ENCODE measurements at places on chromosomes 1 and 21.

GRCh38 chr1:160789702-160790611, 6.0 kb upstream of the LY9 start:
- DNase-seq: no peak
- peaks cover 17% of the 10 kb centered on the region for H3K4me1 ChIP-seq
- no peak overlapping the region for H3K4me3 ChIP-seq
- no peaks in the 10 kb centered on the region for H3K36me3 ChIP-seq
- H3K27ac ChIP-seq: peak overlapping the region; percentile 61
- no peaks in the 10 kb centered on the region for H3K27me3 ChIP-seq

DNA sequence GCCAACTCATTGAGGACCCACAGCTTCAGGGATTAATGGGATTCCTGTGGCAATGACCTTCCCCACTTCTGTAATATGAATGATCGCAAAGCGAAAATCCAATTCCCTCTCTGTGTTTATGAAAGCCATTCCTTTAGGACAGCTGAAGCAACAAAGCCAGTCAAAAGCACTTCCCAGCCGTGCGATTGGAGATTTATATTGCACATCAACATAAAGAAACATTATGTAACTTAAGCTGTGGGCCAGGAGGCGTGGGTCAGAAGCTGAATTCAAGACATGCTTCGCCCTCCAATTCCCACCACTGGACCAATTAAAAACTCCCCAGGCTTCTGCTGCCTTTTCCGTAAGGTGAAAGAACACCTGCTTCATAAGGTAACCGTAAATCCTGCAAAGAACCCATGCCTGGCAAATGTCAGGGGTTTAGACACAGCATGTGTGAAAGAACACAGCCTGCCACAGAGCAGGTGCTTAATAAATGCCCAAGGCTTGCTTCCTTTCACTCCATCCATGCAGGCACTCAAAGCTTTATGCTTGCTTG, 138.9 kb upstream of the SOD1 start:
- H3K36me3 ChIP-seq: no peaks in the 10 kb centered on the region
- no peaks in the 10 kb centered on the region for H3K27me3 ChIP-seq
- H3K4me1 ChIP-seq: peaks cover 4% of the 10 kb centered on the region
- H3K27ac ChIP-seq: no peak overlapping the region
- no peak overlapping the region for H3K4me3 ChIP-seq
- DNase-seq: no peak

- no peak for DNase-seq
- H3K27me3 ChIP-seq: no peaks in the 10 kb centered on the region
- H3K27ac ChIP-seq: no peak overlapping the region
- H3K4me3 ChIP-seq: no peak overlapping the region
- H3K4me1 ChIP-seq: no peaks in the 10 kb centered on the region
- H3K36me3 ChIP-seq: no peaks in the 10 kb centered on the region
Observed at GRCh38 chr1:104028416-104029035, 278.8 kb downstream of the AMY1C start.

- H3K36me3 ChIP-seq: no peaks in the 10 kb centered on the region
- no peak overlapping the region for H3K27ac ChIP-seq
- no peak for DNase-seq
- H3K27me3 ChIP-seq: peaks cover 7% of the 10 kb centered on the region
- H3K4me3 ChIP-seq: no peak overlapping the region
Observed at GRCh38 chr1:222529916-222530315, 18.0 kb downstream of the HHIPL2 start.

- H3K27me3 ChIP-seq: no peaks in the 10 kb centered on the region
- no peak for DNase-seq
- no peak overlapping the region for H3K27ac ChIP-seq
- H3K36me3 ChIP-seq: no peaks in the 10 kb centered on the region
- H3K4me3 ChIP-seq: no peak overlapping the region
Observed at GRCh38 chr21:27189870-27190269, 223.0 kb upstream of the ADAMTS5 start.

DNA sequence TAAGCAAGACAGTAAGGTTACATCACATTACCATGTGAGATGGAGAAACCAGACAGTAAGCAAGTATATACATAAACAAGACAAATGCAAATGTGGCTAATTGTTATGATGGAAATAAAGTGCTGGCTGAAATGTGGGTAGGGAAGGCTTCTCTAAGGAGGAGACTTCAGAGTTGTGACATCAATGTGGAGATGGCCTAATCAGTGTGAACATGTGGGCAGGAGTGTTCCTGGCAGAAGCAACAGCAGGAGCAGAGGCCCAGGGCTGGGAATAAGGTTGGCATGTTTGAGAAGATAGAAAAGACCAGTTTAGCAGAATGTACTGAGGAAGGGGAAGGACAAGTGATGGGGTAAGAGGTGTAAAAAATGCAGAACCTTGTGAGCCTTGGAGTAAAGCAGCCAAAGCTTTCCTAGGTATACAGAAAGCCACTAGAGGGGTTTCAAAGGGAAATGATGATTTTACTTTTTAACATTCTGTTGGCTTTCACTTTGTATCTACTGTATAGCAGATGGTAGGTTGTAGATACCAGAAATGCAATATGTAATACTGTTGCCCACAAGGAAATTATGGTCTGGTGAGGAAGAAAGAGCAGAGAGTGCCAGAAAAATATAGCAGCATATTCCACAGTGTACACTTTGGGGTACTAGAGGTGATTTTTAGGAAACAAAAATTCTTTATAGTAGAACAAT, 197.4 kb downstream of the FGGY start:
- H3K27me3 ChIP-seq: no peaks in the 10 kb centered on the region
- DNase-seq: no peak
- H3K4me1 ChIP-seq: peaks cover 3% of the 10 kb centered on the region
- H3K36me3 ChIP-seq: peaks cover 4% of the 10 kb centered on the region
- no peak overlapping the region for H3K4me3 ChIP-seq
- peak overlapping the region; percentile 43 for H3K27ac ChIP-seq

- DNase-seq: no peak
- H3K27ac ChIP-seq: no peak overlapping the region
- H3K4me1 ChIP-seq: peaks cover 32% of the 10 kb centered on the region
- H3K27me3 ChIP-seq: no peaks in the 10 kb centered on the region
- H3K4me3 ChIP-seq: no peak overlapping the region
Observed at GRCh38 chr1:228161866-228162265, 3.7 kb upstream of the IBA57 start.

DNA sequence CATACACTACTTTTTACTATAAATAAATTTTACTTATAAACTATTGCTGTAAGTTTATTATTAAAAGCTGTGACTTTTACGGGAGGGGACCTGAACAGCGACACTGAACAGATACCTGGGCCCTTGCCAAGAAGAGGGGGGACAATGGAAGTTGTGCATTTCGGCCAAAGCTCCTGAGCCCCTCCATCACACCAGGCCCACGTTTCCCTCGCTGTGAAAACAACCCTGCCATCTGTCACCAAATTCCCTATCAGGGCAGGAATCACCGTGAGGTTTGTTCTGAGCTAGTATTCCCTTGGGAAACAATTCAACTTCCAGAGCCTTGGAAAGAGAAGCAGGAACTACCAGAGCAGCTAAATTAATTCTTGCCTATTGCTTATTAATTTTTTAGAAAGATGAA, 37.0 kb downstream of the VTCN1 start:
- no peaks in the 10 kb centered on the region for H3K27me3 ChIP-seq
- no peak overlapping the region for H3K4me3 ChIP-seq

- peaks cover 17% of the 10 kb centered on the region for H3K27me3 ChIP-seq
- no peak for DNase-seq
- peaks cover 2% of the 10 kb centered on the region for H3K4me1 ChIP-seq
- H3K4me3 ChIP-seq: no peak overlapping the region
Observed at GRCh38 chr1:17281775-17282181, 26.2 kb upstream of the PADI4 start.

DNA sequence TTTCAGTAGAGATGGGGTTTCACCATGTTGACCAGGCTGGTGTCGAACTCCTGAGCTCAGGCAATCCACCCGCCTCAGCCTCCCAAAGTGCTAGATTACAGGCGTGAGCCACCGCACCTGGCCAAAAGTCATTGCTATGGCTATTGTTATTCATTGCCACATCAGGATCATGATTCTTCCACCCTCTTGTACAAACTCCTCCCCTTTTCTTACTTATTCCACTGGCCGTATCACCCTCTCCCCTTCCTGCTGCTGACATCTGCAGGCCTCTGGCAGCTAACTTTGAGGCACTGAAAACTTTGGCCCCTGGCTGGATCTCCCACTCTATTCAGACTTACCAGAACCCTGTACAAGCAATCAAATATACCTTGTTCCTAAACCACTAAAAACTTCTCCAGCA, 10.9 kb downstream of the TMEM53 start:
- H3K4me3 ChIP-seq: no peak overlapping the region
- H3K27me3 ChIP-seq: no peaks in the 10 kb centered on the region
- H3K36me3 ChIP-seq: no peaks in the 10 kb centered on the region
- DNase-seq: no peak

DNA sequence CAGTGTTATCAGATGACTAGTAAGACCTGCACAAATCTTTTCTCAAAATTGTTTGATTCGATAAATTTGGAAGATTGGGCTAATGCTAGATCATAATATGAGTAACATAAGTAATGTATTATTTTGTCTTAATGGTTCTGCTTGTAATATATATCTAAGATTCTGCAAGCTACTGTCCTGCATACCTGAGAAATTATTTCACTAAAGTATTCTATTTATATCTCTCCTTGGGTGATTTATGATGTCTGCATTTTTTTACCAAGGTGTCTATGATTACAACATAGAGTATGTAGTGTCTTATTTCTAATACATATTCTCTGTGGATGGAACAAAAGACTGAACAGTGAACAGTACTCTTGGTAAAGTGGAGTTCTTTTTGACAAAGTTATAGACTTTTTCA, 166.6 kb downstream of the CLEC20A start:
- no peak for DNase-seq
- no peaks in the 10 kb centered on the region for H3K27me3 ChIP-seq
- H3K36me3 ChIP-seq: no peaks in the 10 kb centered on the region
- no peaks in the 10 kb centered on the region for H3K4me1 ChIP-seq
- H3K4me3 ChIP-seq: no peak overlapping the region
- no peak overlapping the region for H3K27ac ChIP-seq

DNA sequence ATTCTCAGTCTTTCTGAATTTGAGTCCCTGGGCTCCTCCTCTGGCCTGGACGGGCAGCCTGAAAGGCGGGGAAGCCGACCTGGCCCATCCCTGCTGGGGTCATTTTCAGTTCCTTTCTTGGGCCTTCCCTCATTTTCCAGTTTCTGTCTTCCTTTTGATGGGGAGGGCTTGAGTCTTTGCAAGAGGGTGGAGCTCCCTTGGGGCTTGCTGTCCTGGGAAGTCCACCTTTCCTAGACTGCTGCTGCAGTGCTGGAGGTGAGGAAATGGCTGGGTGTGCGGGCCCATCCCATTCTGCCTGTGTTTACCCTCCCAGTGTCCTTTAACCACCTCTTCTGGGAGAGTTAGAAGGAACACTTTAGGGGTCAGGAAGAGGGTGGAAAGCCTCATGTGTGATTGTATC, 40.4 kb upstream of the SYNC start:
- no peak for DNase-seq
- H3K36me3 ChIP-seq: no peaks in the 10 kb centered on the region
- H3K4me3 ChIP-seq: peak overlapping the region; percentile 36
- no peaks in the 10 kb centered on the region for H3K4me1 ChIP-seq
